Camera-type eye (tissue), 1 donor: ENCODE measurements at places on chromosomes 3 and 15. TPM values are rescaled to one million over a fixed set of nuclear protein-coding genes. Genes with fewer than 3 reads are reported as not detected.

TAMM41 gene
- total RNA-seq = 22.3 TPM

PAQR5 gene
- 3.1 TPM for total RNA-seq

PATL2 gene
- 0.49 TPM for total RNA-seq

TUSC7 gene
- total RNA-seq = not detected

PLA2G4E gene
- 0.16 TPM for total RNA-seq

ST3GAL6 gene
- 7.3 TPM for total RNA-seq

SLC6A6 gene
- 59.3 TPM for total RNA-seq

PIERCE2 gene
- 1.8 TPM for total RNA-seq

USP50 gene
- total RNA-seq = not detected

P3H2 gene
- 46.3 TPM for total RNA-seq

CHDH gene
- 9.1 TPM for total RNA-seq

CSPG4 gene
- total RNA-seq = 25.8 TPM

TMEM212 gene
- not detected for total RNA-seq

GOLGA8J gene
- 0.33 TPM for total RNA-seq

CD200R1 gene
- total RNA-seq = 2.0 TPM

ROPN1 gene
- not detected for total RNA-seq

SNRPA1 gene
- 47.7 TPM for total RNA-seq

ARGFX gene
- not detected for total RNA-seq

SLC22A14 gene
- total RNA-seq = 0.16 TPM

DUOXA2 gene
- not detected for total RNA-seq

SLCO2A1 gene
- 1.3 TPM for total RNA-seq

SIDT1 gene
- 4.8 TPM for total RNA-seq

ISY1 gene
- 24.4 TPM for total RNA-seq

CD96 gene
- 1.3 TPM for total RNA-seq

MYD88 gene
- 20.4 TPM for total RNA-seq

TM6SF1 gene
- 3.4 TPM for total RNA-seq

PRR23E gene
- total RNA-seq = not detected

FLNB gene
- 110 TPM for total RNA-seq

HTR3C gene
- not detected for total RNA-seq
